CD4-positive, alpha-beta T cell (primary cell): ENCODE measurements at places on chromosomes 5 and 9. TPM values are rescaled to one million over a fixed set of nuclear protein-coding genes. Genes with fewer than 3 reads are reported as not detected.

GRCh38 chr9:88975966-88976889, 15.0 kb upstream of the S1PR3 start:
- no peak for DNase-seq

DNA sequence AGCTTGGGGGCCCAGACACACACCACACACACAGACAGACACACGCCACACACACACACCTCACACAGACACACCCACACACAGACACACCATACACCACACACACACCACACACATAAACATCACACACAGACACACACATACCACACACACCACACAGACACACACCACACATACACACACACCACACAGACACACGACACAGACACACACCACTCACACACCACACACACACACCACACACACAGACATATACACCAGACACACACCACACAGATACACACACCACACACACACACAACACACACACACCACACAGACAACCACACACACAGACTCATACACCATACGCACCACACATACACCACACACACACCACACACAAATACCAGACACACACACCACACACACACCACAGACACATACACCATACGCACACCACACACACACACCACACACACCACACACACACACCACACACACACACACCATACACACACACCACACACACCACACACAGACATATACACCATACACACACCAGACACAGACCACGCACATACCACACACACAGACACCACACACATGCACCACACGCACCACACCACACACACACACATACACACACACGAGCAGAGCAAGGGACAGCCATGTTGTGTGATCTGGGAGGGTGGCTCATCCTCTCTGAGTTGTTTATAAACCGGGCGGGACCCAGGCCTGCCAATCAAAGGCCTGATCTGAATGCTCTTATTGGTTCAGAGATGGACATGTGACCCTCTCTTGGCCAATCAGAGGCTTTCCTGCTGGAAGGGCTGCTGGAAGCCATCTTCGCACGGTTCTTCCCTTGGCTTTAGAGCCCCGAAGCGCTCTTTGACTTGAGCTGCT, 148.3 kb downstream of the GAPVD1 start:
- DNase-seq, result peak; percentile 43

GRCh38 chr5:169610606-169611005, 26.5 kb upstream of the DOCK2 start:
- no peak for DNase-seq

DNA sequence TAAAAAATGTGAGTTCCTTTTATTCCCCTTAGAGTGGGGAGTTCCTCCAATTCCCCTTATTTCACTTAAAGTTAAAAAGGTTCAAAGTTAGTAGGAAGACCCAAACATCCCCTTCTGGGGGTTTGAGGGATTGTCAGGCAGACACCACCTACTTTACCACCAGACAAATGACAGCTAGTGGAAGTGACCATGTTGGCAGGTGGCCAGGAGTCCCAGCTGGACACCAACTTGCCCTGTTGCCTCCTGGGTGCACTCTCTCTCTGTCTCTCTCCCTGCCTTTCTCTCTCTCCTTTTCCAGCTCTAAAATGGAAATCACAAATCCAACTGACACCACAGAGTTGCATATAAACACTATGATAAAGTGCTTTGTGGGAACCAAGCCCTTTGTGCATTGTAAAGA, 307.7 kb upstream of the TLE4 start:
- no peak for DNase-seq

- no peak for DNase-seq
Measured at GRCh38 chr5:173645890-173646574, 29.6 kb upstream of the BOD1 start.

GRCh38 chr9:137235424-137236237, 4.9 kb downstream of the SLC34A3 start:
- no peak for DNase-seq

GRCh38 chr5:57986761-57987341, 473.0 kb downstream of the PLK2 start:
- DNase-seq, result no peak

DNA sequence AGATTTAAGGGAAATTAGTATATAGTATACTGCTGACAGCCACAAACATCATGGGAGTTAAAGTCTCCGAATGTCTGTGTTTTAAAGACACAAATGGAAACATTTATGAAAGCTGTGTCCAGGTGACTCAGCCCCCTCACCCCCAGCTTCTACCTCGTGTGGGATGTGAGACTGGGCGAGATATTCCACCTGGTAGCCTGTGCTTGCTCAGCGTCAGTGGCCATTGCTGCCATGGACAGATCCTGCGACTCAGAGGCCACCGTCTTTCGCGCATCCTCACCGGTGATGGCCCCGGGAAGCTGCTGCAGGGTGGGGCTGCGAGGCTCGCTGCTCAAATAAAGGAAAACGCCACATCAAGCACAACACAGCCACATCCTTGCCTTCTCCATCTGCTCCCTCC, 31.2 kb upstream of the EXOC3 start:
- DNase-seq, result no peak

- no peak for DNase-seq
Measured at GRCh38 chr5:103867857-103868598, 305.4 kb upstream of the NUDT12 start.

- DNase-seq, result no peak
Measured at GRCh38 chr5:59002162-59002825, 419.4 kb downstream of the RAB3C start.

DNA sequence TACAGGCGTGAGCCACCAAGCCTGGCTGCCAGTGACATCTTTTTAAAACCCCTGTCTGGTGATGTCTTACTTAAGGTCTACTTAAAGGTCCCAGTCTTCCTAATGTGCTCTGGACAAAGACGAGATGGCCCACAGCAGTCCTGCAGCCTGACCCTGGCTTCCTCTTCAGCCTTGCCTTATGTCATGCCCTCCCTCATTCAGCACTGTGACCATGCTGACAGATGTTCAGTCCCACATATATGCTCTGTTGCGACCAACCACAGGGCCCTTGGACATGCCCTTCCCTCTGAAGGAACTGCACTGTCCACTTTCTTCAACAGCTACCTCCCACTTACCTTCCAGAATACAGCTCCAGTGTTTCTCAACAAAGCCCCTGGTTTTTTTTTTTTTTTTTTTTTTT, 172.8 kb upstream of the PANK3 start:
- no peak for DNase-seq

The HRCT1 gene
- total RNA-seq, result not detected

The AMBP gene
- total RNA-seq, result not detected

The CNTFR gene
- total RNA-seq, result not detected

DNA sequence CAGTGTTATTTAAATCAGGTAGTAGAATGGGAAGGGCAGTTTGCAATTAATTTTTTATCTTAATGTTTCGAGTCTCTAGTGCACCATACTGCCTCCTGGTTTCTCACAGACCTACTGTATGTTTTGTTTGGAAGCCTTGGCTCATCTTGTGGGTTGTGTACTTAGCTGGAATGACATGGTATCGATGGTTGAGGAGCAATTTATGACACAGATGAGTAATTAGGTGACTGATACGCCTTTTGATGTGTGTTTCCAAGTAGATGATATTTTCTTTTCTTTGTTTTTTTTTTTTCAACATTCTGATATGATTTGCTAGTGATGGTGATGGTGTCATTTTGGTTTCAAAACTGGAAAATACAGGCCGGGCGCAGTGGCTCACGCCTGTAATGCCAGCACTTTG, 16.1 kb downstream of the BASP1 start:
- DNase-seq, result no peak

- DNase-seq, result peak; percentile 65
Measured at GRCh38 chr9:129962889-129963703, 79.9 kb downstream of the FNBP1 start.

GRCh38 chr5:75200776-75201175, 35.9 kb downstream of the ANKRD31 start:
- no peak for DNase-seq

The RAI14 gene
- total RNA-seq, result 0.20 TPM

The GABRP gene
- not detected for total RNA-seq

DNA sequence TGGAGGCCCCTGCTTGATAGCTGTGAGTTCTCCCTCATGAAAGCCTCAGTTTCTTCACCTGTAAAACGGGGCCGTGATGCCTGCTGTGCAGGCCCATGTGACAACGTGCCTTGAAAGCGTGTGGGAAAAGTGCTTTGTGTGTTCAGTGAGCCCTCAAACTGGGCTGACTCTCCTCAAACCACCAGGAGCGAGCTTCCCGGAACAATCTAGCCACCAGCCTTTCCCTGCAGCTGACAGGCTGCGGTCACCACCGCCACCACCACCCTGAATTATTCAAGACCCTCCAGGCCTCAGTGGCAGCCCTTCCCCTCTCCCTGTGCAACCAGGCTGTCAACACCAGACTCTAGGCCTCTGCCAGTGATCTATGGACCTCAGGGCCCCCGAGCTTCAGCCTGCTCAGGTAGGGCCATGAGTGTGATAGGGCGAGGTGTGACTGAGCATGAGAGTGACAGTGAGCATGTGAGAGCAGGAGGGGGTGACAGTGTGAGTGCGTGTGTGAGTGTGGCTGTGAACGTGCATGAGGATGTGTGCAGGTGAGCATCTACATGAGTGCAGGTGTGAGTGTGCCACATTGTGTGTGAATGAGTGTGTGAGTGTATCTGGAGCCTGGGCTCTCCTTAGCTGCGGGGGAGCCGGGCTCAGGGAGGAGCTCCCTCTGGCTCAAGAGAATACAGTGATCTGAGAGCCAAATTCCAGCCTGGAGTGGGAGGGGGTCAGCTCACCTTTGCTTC, 53.3 kb upstream of the PSD2 start:
- DNase-seq, result no peak

- no peak for DNase-seq
Measured at GRCh38 chr9:88302579-88303324, 85.5 kb upstream of the SPIN1 start.

DNA sequence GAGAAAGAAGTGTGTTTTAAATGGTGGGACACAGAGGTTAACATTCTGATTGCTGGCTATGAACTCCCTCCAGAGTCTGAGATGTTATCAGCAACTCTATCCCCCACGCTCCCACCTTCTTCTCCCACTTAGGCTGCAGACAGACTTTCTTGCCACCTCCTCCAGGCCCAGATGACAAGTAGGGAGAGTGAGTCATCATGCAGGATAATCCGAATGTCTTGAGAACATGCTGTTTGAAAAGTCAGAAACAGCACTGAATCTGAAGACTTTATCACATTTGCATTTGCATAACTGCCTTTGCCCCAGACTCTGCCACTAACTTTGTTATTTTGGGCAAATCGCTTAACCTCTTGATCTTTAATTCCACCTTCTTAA, 139.8 kb downstream of the ESM1 start:
- no peak for DNase-seq

The PCDHGA12 gene
- total RNA-seq, result not detected

The AQP7 gene
- 0.27 TPM for total RNA-seq

The TRAF1 gene
- total RNA-seq, result 61.7 TPM

GRCh38 chr5:110351430-110351829, 375.0 kb downstream of the TMEM232 start:
- DNase-seq, result no peak

- no peak for DNase-seq
Measured at GRCh38 chr5:18216016-18216415, 581.8 kb downstream of the TAF11L14 start.

The GPR151 gene
- not detected for total RNA-seq

- DNase-seq, result no peak
Measured at GRCh38 chr9:3736161-3736560, 210.4 kb upstream of the RFX3 start.

GRCh38 chr9:120933310-120934055, 6.9 kb upstream of the TRAF1 start:
- no peak for DNase-seq

The ADAMTS13 gene
- 2.2 TPM for total RNA-seq

- no peak for DNase-seq
Measured at GRCh38 chr5:161446655-161447054, 99.9 kb downstream of the GABRB2 start.

DNA sequence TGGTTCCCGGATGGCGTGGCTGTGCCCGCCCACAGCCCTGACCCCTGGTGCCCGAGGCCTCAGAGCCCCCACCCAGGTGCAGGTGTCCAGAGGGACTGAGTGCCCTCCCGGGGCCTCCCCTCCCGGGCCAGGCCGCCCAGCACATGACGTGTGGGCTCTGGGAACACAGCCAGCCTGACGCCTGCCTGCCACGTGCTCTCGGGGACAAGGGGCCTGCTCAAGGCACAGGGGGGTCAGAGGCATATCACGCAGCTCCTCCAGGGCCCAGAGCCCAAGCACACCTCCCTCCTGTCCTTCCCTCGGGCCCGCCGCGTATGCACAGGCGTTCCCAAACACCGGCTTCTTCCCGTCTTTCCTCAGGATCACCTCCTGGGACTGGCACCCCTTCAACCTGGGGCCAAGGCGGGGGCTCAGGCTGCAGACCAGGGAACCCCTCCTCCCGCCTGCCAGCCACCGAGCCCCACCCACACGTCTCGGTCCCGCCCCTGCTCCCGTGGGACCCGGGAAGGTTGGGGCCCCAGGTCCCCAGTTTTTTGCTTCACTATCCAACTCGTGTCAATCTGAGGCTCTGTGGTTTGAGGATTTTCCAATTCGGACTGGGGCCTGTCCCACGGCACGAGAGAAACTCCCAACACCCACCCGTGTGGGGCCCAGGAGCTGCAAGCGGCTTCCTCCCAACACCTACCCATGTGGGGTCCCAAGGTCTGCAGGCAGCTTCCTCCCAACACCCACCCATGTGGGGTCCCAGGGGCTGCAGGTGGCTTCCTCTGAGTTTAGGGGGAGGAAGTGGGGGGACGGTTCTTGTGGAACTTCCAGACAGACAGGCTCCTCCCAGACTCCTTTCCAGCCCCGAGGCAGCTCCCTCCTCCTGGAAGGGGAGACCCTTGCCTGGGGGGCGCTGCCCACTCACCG, 1.5 kb downstream of the LCN10 start:
- DNase-seq, result no peak

DNA sequence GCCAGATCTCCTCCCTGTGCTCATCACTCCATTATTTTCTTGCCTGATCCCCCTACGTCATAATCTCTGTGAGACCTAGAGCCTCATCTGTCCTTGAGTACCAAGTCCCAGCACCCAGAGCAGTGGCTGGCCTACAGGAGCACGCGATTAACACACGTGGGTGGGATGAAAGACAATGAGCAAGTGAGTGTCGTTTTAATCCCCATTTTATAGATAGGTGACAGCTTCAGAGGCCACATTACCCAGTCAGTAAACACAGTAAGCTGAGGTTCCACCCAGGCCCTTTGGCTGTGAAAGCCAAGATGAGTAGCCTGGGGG, 17.3 kb downstream of the TRUB2 start:
- DNase-seq, result no peak

The PLEKHG4B gene
- 0.17 TPM for total RNA-seq

- DNase-seq, result peak; percentile 17
Measured at GRCh38 chr9:133713150-133713959, 24.8 kb downstream of the SARDH start.

The TXNDC8 gene
- not detected for total RNA-seq
